ENCODE measurements at places on chromosomes 6 and 20.

GRCh38 chr20:8875586-8875985 lies 193.3 kb upstream of the PLCB4 start:
- DNase-seq = no peak

GRCh38 chr20:6134592-6134991 lies 11.8 kb upstream of the FERMT1 start:
- no peak for DNase-seq

GRCh38 chr6:81838031-81838430 lies 85.5 kb upstream of the TENT5A start:
- DNase-seq = no peak

- DNase-seq = peak; percentile 69
Measured at GRCh38 chr20:37987602-37988290, 45.5 kb downstream of the TTI1 start.

DNA sequence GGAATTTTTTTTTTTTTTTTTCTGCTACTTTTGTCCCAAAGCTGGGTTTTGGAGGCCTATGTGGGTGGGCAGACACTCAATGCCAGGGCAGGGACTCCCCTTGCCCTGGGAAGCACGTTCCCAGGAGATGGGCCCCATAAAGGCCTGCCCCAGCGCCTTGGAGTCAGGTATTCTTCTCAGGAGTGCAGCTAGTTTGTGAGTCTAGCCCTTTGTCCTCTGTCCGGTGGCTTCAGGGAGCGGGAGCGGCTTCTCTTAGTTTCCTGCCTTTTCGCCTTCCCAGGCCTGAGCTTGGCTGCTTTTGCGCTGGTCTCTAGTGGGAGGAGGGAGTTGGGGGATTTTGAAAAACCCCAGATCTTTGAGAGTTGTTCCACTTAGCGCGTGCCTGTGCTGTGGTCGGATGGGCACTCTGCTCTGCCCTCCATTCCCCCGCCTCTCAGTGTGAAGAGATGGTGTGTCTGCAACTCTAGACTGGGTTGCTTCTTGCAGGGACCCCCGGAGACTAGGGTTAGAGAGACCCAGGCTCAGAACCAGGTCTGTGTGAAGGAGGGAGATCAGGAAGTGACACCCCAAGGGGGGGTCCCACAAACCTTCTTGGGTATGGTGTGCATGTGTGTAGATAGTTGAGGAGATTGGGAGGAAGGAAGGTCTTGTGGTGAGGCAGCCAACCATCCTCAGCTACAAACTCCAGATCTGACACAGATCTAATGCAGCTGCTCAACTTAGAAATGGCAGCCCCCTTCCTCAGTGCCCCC lies 1.3 kb downstream of the PLCG1 start:
- DNase-seq = peak; percentile 68
